ENCODE measurements at places on chromosomes 6 and 20.
A peak's percentile ranks its signal among the peaks of the same experiment; 100 is the strongest.

GRCh38 chr20:11204926-11205768, 531.3 kb upstream of the JAG1 start:
- DNase-seq = peak; percentile 48

DNA sequence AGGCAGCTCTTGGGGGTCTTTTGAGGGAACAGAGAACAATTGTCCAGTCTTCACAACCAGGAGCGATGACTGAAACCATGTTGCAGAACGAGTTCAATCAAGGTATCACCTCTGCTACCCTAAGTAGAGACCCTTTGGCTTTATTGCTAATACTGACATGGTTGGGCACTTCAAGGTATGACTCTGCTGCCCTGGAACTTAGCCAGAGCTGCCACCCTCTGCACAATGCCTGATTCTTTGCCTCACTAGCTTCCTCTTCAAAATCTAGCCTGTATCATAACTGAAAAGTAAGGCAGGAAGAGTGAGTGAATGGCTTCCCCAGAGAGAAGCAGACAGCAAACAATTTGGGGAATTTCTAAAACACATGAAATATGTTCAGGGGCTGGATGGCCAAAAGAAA, 592.7 kb upstream of the NRSN1 start:
- no peak for DNase-seq

DNA sequence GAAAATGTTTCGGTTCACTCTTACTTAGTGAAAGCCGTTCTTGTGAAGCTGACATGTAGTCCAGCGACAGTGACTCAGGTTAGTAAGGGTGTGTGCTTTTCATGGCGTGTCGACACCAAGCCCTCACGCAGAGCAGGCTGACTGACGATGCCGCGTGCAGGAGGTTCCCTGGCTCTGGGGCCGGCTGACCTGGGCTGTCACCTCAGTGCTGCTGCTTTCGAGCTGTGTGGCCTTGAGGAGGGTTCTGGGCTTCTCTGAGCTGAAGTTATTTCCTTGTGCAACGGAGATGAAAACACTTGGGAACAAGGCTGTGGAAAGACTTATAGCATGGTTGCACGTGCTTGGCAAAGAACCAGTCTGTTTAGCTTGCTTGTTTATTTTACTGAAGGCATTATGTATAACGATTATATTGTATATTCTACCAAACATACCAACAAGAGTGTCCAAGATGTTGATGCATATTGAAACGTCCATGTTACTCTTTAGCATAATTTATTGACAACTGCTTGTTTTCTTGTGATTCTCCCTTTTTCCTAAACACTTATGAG, 59.2 kb downstream of the PHACTR3 start:
- no peak for DNase-seq

- no peak for DNase-seq
Measured at GRCh38 chr6:5751525-5752390, 255.0 kb downstream of the NRN1 start.

DNA sequence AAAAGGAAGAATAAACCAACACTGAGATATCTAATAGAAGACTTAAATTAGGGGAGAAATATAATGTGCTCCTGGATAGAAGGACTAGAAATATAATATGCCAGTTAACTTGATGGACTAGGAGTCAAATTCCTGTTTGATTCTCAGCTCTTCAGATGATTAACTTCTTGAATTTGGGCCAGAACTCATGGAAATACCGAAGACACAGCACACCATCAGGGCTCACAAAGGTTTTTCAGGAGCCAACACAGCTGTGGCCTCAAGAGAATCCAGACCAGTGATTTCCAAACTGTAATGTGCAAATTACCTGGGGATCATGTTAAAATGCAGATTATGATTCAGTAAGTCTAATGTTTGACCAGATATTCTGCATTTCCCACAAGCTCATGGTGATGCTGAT, 33.8 kb upstream of the LRRC1 start:
- no peak for DNase-seq

DNA sequence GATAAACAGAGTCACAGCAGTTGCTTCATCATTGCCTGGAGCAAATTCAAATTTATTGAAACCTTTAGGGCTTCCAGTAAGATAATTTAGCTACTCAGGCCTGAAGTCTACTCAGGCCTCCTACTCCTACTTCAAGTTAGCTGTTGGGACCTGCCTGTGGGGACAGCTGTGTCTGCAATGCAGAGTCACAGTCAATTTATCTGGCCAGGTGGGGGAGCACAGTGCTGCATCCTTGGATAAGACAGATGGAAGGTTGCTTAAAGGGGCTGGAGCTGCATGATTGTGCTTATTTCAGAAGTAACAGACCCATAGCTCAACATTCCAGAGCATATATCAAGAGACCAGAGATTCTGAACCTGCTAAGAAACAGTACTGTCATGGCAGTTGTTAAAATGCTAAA, 932.1 kb downstream of the QKI start:
- DNase-seq = no peak

DNA sequence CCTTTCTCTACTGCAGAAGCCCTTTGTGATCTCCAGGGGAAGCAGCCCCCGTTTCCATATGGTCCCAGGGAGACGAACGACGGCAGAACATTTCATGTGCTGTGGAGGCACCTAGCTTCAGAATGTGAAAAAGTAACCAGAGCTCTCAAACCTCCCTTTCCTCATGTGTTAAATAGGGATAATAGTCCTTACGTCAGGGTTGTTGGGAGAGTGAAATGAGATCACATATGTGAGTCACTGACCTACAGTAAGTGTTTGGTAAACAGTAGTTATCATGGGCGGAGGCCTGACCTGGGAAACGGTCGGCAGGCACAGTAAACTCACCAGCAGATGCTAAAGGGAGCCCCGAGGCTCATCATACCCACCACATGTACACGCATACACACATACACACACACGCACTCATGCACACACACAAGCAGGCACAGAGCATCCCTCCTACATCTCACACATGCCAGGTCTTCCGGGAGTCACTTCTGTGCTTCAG, 89.7 kb downstream of the LY86 start:
- no peak for DNase-seq

- no peak for DNase-seq
Measured at GRCh38 chr6:81690073-81690472, 62.4 kb downstream of the TENT5A start.

- DNase-seq = peak; percentile 79
Measured at GRCh38 chr20:32991383-32991782, 12.8 kb downstream of the SUN5 start.

- no peak for DNase-seq
Measured at GRCh38 chr6:169289619-169290339, 36.1 kb upstream of the THBS2 start.

DNA sequence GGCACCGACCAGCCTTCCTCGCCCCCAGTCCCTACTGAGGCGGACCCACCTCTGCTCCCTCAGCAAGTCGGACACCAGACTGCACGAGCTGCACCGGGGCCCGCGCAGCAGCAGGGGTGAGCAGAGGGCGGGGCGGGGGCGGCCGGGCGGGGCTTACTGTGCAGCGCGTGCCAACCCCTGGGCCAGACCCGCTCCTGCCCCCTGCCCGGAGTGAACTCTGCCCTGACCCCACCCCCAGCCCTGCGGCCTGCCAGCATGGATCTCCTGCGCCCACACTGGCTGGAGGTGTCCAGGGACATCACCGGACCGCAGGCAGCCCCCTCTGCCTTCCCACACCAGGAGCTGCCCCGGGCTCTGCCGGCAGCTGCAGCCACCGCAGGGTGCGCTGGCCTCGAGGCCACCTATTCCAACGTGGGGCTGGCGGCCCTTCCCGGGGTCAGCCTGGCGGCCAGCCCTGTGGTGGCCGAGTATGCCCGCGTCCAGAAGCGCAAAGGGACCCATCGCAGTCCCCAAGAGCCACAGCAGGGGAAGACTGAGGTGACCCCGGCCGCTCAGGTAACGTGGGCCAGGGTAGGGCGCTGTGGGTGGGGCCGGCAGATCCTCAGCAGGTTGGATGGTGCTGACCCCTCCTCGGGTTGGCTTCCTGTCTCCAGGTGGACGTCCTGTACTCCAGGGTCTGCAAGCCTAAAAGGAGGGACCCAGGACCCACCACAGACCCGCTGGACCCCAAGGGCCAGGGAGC, 1.5 kb upstream of the SLC2A4RG start:
- DNase-seq = no peak

DNA sequence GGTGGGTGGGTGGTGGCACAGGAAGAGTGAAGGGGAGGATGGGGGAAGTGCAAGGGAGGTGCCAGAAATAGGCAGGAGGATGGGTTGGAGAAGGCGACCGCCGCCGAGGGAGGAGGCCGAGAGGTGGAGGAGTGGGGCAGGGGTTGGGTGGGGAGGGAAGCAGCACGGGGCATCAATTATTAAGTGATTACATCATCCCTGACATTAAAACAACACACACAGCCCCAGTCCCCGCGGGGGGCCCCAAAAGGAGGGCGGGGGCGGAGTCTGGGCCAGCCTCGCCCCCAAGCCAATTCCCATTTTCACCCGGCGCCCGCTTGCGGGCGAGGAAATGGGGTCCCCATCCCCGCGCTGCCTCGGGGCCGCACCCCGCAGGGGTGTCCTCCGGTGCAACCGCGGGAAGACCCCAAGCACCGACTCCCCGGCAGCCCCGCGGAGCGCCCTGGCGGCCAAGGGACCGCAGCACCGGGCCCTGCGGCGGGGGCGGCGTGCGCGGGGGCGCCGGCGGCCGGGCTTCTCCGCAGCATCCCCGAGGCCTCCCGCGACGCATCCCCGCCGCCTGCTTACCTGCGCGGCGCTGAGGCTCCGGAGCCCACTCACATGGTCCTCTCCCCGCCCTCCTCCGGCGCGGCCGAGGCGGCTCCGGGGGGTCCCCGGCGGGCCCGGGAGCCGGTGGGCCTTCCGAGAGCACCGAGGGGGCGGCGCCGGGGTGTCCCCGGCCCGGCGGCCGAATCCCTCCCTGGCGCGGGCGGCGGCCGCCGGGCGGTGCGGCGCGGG, 663 bp downstream of the FYN start:
- peak; percentile 41 for DNase-seq

- DNase-seq = peak; percentile 7
Measured at GRCh38 chr6:579339-579738, 77.6 kb downstream of the HUS1B start.

DNA sequence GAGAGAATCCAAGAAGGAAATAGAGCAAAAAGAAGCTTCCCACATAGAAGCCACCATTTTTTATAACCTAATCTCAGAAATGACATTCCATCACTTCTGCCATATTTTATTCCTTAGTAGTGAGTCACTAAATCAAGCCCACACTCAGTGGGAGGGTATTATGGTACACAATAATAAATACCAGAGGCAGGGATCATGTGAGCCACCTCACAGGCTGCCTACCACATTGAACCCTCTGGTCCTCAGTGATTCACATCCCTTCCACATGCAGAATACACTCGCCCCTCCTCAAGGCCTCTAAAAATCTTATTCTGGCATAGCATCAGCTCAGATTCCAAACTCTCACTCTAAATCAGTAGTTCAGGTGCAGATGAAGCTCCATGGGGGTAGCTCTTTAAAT, 49.4 kb downstream of the TMC2 start:
- DNase-seq = no peak

DNA sequence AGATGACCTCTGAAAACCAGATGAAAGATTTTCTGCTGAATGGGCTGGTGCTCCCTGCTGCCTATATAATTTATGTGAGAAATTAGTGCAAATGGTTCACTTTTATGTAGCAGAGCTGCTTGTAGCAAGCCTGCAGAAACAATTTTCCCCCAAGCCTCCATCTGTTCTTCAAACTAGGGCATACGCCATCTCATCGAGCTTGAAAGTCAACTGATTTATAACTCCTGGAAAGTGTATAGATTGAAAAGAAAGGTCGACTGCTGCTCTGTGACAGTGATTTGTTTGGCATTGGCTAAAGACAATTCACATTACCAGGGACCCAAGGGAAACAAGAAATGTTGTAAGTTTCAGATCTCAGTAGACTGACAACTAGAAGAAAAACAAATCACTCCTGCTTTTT, 93.3 kb downstream of the PACRG start:
- DNase-seq = no peak

- no peak for DNase-seq
Measured at GRCh38 chr20:34720266-34720665, 16.1 kb downstream of the TP53INP2 start.

- no peak for DNase-seq
Measured at GRCh38 chr6:32081168-32081990, 27.8 kb downstream of the TNXB start.

GRCh38 chr20:56698297-56698696, 69.2 kb downstream of the TFAP2C start:
- DNase-seq = no peak

DNA sequence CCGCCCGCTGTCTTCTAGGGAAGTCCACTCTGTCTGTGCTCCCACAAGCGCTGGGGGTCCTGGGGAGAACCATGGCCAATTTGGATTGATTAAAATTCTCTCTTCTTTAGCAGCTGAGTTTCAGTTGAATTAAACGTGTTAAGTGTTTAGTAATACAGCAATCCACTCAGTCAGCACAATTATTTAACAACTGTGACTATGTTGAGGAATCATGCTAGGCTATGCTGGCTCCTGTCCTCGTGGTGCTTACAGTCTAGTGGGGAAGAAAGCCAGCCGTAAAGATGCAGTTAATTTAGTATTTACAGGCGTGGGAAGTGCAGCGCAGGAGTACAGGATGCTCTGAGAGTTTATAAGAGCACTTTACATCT, 88.9 kb upstream of the FOXP4 start:
- DNase-seq = no peak

GRCh38 chr6:21147995-21148394, 445.6 kb upstream of the SOX4 start:
- no peak for DNase-seq
